Skeletal muscle cell (primary cell): ENCODE measurements at places on chromosomes 2 and 18.

GRCh38 chr18:26039203-26039602 is 51.2 kb downstream of the SS18 start:
- DNase-seq, result no peak

DNA sequence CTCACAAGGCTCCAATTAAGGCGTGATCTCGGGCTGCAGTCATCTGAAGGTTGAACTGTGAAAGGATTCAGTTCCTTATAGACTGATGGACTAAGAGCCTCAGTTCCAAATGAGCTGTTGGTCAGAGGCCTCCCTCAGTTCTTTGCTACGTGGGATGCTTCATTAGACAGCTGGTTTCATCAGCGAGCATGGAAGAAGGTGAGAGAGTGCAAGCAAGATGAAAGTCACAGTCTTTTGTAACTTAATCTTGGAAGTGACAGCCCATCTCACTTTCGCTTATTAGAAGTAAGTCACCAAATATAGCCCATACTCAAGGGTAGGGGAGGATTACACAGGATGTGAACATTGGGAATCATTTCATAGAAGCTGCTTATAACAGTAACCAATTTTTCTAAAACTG is 26.8 kb downstream of the PPP1CB start:
- no peak for DNase-seq

DNA sequence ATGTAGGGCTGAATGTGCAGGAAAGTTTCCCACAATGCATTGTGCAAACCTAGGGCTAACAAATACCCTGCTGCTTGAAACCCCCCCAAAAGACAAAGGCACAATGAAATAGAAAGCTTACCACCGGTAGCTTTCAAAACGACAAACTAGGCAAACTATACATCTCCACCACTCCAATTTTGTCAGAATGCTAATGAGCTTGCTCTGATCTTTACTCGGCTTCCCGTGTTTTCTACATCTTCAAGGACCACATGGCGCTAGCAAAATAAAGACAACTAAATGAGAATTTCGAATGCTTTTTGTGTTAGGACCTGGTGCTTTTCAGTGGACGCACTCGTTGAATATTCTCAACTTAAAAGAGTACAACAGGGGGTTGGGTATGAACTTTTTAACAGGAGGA is 37.2 kb upstream of the OTX1 start:
- no peak for DNase-seq

DNA sequence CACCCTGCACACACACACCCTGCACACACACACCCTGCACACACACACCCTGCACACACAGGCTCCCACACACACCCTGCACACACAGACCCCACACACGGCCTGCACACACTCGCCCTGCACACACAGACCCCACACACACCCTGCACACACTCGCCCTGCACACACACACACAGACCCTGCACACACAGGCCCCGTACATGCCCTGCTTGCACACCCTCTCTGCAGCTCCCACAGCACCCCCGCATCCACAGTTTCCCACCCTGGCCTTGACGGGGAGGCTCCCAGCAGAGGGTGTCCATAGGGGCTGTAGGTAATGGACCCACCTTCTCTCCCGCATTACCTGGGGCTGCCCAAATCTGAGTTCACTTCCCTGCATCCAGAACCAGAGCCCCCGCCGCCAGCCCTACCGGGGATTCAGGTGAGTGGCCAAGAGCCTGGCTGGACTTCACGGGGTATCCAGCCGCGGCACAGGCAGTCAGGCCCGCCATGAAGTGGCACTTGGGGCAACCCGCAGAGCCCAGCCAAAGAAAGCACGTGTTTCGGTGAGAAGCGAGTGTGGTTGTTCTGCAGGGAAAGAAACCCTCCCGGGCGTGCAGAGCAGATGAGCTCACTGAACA is 88.6 kb upstream of the GPC1 start:
- no peak for DNase-seq

DNA sequence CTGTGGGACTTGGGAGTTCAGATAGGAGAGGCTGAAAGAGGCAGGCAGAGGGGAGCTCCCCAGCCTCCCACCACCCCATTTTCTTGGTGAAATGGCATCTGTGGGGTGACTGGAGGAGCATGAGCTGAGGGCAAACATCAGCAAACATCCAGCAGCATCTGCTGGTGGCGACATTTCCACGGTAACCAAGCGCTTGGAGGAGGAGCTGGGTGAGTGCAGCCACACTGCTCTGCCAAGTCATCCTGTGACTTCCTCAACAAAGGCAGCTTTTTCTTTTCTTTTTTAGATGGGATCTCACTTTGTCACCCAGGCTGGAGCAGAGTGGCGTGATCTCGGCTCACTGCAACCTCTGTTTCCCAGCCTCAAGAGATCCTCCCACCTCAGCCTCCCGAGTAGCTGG is 5.6 kb downstream of the TXNL4A start:
- no peak for DNase-seq

GRCh38 chr2:22854588-22854987 is 530.4 kb upstream of the KLHL29 start:
- no peak for DNase-seq

DNA sequence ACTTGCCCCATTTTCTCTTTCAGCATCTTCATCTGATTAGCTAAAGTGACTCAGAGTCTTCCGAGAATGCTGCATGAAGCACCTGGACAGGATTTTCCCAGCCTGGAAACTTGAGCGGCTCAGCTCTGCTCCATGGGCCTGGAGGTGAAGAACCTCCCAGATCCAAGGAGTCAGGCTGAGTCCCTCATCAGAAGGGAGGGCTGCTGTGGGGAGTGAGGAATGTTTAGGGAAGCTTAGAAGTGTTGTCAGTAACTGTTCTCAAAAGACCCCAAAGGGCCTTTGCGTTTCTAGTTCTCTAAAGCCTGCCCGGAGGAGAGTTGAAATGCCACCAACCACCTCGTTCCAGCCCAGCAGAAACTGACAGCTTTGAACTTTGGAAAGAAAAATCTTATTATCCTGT is 157.1 kb downstream of the CLIP4 start:
- DNase-seq, result no peak

DNA sequence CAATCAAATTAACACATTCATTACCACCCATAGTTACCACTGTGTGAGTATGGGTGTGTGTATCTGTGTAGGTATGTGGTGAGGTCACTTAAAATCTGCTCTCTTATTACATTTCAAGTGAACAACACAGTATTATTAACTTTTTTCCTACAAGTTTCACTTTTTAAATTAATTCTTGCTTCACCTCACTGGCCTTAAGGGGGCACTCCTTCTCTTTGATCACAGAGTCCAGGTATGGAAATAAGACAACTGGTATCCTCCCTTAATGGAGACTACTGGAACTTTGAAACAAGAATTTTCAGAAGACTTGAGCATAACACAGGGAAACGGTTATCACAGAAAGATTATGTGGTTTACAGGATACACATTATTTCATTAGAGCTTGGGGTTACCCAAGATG is 255.8 kb downstream of the ASXL3 start:
- DNase-seq, result no peak

GRCh38 chr2:46824611-46825010 is 91.0 kb downstream of the MCFD2 start:
- DNase-seq, result no peak

- no peak for DNase-seq
Measured at GRCh38 chr2:112134120-112134519, 4.1 kb upstream of the FBLN7 start.

DNA sequence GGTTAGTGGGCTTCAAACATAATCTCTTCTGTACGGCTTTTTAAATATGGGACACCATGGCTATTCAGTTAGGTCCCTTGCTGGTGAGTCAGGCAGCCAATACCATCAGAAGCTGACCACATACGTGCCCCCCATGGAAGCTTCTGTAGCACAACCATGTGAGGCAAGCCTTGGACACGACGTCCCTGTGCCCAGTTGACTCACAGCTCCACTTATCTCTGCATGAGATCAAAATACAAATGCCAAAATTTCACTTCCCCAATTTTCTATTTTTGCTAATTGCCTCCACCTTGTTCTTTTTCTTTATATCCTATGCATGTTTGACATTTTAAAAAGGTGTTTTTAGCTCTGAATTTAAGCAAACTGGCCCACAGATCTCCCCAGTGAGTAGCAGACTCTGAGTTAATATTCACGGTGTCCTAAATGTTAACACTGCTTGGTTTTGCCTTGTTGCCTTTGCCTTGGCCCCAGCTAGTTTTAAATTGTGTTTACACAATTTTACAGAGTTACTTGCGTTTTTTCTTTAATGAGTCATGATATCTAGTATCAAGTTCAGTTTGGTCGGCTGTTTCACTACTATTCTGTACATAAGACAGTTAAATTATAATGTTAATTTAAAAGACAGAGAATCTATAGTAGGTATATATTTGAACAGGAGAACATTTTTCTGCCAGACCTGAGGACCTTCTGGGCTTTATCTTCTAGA is 77.5 kb downstream of the CDCA7 start:
- peak; percentile 43 for DNase-seq

GRCh38 chr2:137655814-137656213 is 308.5 kb upstream of the HNMT start:
- no peak for DNase-seq

- DNase-seq, result no peak
Measured at GRCh38 chr18:4658804-4659203, 203.7 kb upstream of the DLGAP1 start.

DNA sequence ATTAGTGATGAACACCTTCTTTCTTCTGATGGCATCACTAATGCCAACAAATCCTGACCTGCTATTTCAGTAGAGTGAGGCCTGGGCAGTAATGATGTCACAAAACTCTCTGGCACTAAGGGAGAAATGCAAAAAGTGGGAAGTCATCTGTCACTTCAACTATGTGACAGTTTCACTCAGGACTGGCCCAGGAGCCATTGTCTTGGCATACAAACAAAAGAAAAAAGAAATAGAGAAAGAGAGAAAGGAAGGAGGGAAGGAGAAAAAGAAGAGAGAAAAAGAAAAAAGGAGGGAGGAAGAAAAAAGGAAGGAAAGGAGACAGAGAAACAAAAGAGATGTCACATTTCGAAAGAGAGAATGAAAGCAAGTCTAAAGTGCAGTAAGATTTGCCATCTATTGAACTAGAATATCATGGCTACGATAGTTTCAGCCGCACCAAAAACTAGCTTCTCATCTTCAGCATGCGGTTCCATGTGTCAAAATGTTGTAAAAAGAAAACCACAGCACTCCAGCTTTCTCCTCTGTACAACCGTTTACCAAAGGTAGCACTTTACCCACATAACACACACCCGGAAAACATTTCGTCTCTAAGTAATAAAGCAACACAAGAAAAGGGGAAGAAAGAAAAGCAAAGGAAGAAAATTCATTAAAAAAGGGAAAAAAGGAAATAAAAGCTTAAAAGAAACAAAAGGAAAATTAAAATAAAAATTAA is 50.1 kb downstream of the CD226 start:
- no peak for DNase-seq

DNA sequence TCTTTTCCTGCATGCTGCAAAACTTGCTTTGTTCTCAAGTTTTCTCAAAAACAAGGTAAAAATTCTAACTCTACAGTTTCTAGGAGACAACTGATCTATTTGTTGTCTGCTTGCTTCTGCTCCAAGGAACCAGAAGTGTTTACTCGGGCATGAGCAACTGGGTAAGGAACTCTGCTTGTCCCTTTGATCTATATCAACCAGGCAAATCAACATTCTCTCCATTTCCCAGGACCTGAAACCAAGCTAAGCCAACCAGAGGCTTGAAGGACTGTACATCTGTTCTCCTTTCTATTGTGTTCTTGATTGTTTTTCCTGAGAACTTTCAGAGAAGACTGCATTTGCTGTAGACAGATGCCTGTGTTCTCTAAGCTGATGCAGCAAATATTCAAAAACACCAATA is 335.0 kb upstream of the KCNH7 start:
- DNase-seq, result no peak

GRCh38 chr2:127658641-127659407 is 12.9 kb downstream of the GPR17 start:
- DNase-seq, result no peak

DNA sequence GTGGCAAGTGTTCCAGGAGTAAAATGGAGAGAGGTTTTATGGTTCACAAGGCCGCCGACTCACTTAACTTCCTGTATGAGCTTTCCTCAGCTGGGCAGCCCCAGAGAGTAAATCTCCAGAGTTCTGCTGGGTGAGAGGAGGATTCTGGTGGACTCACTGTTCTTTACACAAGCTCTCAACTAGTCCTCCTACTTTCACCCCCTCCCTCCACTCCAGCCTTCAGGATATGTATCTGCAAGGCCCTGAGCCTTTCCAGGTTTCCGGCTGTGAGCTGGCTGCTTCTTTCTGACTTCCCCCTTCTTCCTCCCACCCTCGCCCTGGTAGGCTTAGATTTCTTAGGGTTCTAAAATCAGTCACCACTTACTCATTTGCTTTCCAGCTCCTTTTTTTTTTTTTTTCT is 34.0 kb downstream of the EML6 start:
- DNase-seq, result no peak

GRCh38 chr2:138115666-138116065 is 151.4 kb downstream of the HNMT start:
- no peak for DNase-seq

DNA sequence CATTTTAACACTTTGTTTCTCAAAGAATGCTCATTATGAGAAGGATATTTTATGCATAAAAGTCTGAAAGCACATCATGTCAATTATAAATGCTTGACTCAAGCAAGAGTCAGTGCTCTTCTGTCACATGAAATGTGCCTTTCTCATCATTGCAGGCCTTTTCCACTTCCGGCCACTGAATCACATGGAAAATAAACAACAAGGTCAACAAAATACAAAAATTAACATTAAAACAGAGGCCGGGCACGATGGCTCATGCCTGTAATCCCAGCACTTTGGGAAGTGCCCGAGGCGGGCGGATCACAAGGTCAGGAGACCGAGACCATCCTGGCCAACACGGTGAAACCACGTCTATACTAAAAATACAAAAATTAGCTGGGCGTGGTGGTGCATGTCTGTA is 480.6 kb downstream of the SPAG16 start:
- DNase-seq, result no peak

DNA sequence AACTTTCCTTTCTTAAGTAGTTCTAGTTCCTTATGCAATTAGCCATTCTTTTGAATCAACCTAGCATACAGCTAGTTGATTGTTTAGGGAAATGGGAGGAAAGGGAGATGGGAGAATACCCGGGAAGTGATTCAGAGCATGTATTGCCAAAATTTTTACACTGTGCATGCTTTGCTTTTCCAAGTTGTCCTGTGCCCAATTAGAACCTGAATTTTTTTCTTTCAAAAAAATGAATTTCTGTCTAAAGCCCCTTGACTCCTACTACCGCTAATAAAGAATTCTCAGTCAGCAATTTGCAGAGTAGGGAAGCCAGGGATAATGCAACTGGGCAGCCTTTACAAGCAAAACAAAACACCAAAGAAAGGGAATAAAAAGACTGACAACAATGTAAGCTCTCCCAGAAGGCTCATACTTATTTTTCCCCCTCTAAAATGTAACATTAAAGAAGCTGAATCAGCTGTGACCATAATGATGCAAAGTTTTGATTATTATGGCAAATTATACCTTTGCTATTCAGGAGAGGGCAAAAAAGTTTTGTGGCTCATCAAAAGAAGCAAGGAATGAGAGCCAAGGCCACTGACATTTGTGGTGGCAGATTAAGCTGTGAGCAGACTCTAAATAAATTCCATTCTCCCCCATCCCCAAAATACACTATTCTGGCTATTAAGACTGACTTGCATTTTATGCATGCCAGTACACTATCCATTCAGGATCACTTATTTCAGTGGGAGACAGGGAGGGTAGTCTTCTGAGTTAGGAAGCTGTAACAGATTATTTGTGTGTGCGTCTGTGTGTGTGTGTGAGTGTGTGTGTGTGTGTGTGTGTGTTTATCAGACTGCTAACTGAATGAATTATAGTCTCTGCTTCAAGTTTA is 174.3 kb downstream of the ERBB4 start:
- peak; percentile 14 for DNase-seq

GRCh38 chr2:21263622-21264021 is 139.9 kb downstream of the TDRD15 start:
- DNase-seq, result no peak
